ENCODE measurements at places on chromosomes 7 and 10. TPM values are rescaled to one million over a fixed set of nuclear protein-coding genes. Genes with fewer than 3 reads are reported as not detected.
A peak's percentile ranks its signal among the peaks of the same experiment; 100 is the strongest.

ATRNL1 gene
- total RNA-seq, result 15.8 TPM

EIF3A gene
- 137 TPM for total RNA-seq

PON1 gene
- 1.00 TPM for total RNA-seq

PIK3AP1 gene
- 9.3 TPM for total RNA-seq

PGAM2 gene
- total RNA-seq, result 0.70 TPM

AP5Z1 gene
- total RNA-seq, result 70.7 TPM

SLC13A1 gene
- not detected for total RNA-seq

ZNF25 gene
- total RNA-seq, result 4.8 TPM

- H3K4me3 ChIP-seq, result no peak overlapping the region
- no peaks in the 10 kb centered on the region for H3K27me3 ChIP-seq
- no peaks in the 10 kb centered on the region for H3K4me1 ChIP-seq
- H3K27ac ChIP-seq, result no peak overlapping the region
Observed at GRCh38 chr10:21675157-21675796, 141.2 kb downstream of the MLLT10 start.

- peaks cover 3% of the 10 kb centered on the region for H3K4me1 ChIP-seq
- H3K36me3 ChIP-seq, result no peaks in the 10 kb centered on the region
- H3K4me3 ChIP-seq, result no peak overlapping the region
- no peak for DNase-seq
- H3K27ac ChIP-seq, result no peak overlapping the region
Observed at GRCh38 chr10:58464956-58465355, 47.7 kb upstream of the BICC1 start.

DNA sequence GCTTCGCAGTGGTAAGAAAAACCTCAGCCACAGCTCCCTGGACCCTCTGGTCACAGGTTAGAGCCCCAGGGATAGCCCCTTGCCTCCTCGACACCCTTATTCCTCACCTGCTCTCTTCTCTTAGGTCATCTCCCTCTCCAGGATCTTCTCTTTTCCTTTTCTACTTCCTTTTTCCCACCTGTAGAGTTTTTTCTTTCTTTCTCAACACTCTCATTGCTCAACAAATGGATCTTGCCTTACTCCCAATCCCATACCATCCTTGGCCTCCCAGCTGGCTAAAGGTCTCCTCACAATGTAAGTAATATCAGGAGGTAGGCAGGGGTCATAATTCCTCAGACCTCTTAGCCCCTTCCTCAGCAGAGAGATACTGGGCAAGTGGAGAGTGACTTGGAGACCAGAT, 17.2 kb downstream of the WNT8B start:
- DNase-seq, result no peak
- H3K36me3 ChIP-seq, result no peaks in the 10 kb centered on the region
- H3K27ac ChIP-seq, result no peak overlapping the region
- peaks cover 45% of the 10 kb centered on the region for H3K27me3 ChIP-seq
- peaks cover 9% of the 10 kb centered on the region for H3K4me1 ChIP-seq

- H3K27ac ChIP-seq, result no peak overlapping the region
- H3K4me1 ChIP-seq, result no peaks in the 10 kb centered on the region
Observed at GRCh38 chr7:137696988-137697387, 149.8 kb downstream of the DGKI start.

DNA sequence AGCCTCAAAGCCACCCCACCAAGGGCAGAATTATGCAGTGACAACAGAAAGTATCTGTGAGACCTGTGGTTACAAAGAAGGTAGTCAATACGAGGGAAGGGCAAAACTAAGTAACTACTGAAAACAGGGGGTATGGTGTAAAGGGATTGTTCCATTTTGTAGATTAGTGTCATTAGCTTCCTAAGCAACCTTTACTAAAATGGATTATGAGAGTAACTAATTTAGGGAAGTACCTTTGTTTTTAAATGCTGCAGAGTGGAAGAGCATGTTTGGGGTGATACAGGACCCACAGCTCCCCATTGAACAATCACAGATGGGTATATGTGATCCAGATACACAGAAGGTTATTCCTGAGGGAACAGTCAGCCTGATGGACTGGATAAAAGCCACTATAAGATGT, 51.3 kb upstream of the TAC1 start:
- H3K36me3 ChIP-seq, result no peaks in the 10 kb centered on the region
- no peaks in the 10 kb centered on the region for H3K4me1 ChIP-seq
- no peak overlapping the region for H3K4me3 ChIP-seq
- no peak overlapping the region for H3K27ac ChIP-seq
- H3K27me3 ChIP-seq, result no peaks in the 10 kb centered on the region
- no peak for DNase-seq

DNA sequence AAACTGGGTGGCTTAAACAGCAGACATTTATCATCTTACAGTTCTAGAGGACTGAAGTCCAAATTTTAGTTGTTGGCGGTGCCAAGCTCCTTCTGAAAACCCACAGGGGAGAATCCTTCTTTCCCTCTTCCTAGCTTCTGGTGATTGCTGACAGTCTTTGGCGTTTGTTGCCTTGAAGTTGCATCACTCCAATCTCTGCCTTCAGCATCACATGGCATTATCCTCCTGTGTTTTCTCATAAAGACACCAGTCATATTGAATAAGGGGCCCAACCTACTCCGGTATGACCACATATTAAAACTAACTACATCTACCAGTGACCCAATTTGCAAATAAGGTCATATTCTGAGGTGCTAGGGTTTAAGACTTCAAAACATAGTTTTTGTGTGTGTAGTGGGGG, 472.1 kb upstream of the IGFBP3 start:
- no peak overlapping the region for H3K27ac ChIP-seq
- no peaks in the 10 kb centered on the region for H3K36me3 ChIP-seq
- H3K27me3 ChIP-seq, result peaks cover 3% of the 10 kb centered on the region
- DNase-seq, result no peak
- H3K4me1 ChIP-seq, result no peaks in the 10 kb centered on the region

DNA sequence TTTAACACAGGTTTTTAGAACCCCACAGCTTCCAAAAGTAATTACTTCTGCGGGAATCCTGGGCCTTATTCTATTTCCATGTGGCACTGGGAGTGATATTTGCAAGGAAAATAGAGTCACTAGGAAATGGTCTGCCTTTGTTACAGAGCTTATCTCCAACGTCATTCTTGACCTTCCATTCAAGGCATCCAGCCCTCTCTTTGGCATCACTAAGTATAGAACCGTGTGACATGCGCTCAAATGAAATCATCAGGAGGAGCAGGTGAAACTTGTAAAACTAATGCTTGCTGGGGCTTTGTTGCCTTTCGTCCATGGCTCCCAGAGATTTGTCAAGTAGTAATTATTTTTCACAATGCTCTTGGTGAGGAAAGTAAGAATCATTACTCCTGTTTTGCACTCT, 73.4 kb downstream of the PAPSS2 start:
- no peak overlapping the region for H3K4me3 ChIP-seq
- H3K4me1 ChIP-seq, result peaks cover 6% of the 10 kb centered on the region
- H3K36me3 ChIP-seq, result peaks cover 3% of the 10 kb centered on the region
- no peak overlapping the region for H3K27ac ChIP-seq

GRCh38 chr10:61346796-61347413, 106.3 kb downstream of the TMEM26 start:
- H3K36me3 ChIP-seq, result no peaks in the 10 kb centered on the region
- H3K4me3 ChIP-seq, result no peak overlapping the region
- DNase-seq, result no peak
- H3K27me3 ChIP-seq, result no peaks in the 10 kb centered on the region

- no peak overlapping the region for H3K4me3 ChIP-seq
- no peaks in the 10 kb centered on the region for H3K27me3 ChIP-seq
- peak; percentile 60 for DNase-seq
- H3K36me3 ChIP-seq, result peaks cover 7% of the 10 kb centered on the region
- peaks cover 63% of the 10 kb centered on the region for H3K4me1 ChIP-seq
Observed at GRCh38 chr10:109892117-109892516, 31.2 kb downstream of the XPNPEP1 start.

DNA sequence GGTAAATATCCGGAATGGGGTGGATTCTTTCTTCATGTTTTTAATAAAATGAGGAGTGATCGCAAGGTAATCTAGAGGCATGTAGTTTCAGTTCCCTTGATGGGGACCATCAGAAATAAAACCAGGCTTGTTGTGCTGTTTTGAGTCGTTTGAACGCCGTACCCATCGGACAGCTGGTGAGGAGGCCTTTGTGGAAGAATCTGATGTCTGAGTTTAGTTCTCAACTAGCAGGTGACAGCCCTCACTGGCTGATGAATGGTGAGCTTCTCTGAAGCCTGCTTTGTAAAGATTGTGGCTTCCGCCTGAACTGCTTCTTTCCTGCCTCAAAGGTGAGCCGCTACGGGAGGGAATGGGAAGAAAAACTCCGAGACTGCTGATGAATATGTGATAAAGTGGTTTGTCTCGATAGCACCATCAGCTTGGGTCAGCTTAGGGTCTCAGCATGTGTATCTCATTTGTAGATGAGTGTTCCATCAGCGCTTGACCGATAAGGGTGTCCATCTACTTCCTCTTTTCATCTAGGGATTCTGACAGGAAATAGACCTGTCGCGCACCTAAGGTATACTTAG, 977 bp downstream of the TMEM248 start:
- peak overlapping the region; percentile 72 for H3K27ac ChIP-seq
- no peak for DNase-seq
- H3K4me3 ChIP-seq, result peak overlapping the region; percentile 81
- H3K27me3 ChIP-seq, result no peaks in the 10 kb centered on the region
- peaks cover 6% of the 10 kb centered on the region for H3K4me1 ChIP-seq

GRCh38 chr10:102704915-102705314, 9.3 kb downstream of the ARL3 start:
- H3K4me3 ChIP-seq, result peak overlapping the region; percentile 24
- peaks cover 13% of the 10 kb centered on the region for H3K4me1 ChIP-seq
- no peaks in the 10 kb centered on the region for H3K27me3 ChIP-seq
- H3K27ac ChIP-seq, result peak overlapping the region; percentile 81
- peaks cover 5% of the 10 kb centered on the region for H3K36me3 ChIP-seq

GRCh38 chr10:123429706-123430221, 236.4 kb upstream of the GPR26 start:
- no peaks in the 10 kb centered on the region for H3K4me1 ChIP-seq
- no peak overlapping the region for H3K4me3 ChIP-seq
- peak; percentile 0 for DNase-seq
- H3K27ac ChIP-seq, result no peak overlapping the region
- peaks cover 6% of the 10 kb centered on the region for H3K27me3 ChIP-seq

GRCh38 chr10:98673171-98673782, 226.5 kb upstream of the HPS1 start:
- no peak overlapping the region for H3K27ac ChIP-seq
- no peak for DNase-seq
- no peak overlapping the region for H3K4me3 ChIP-seq
- no peaks in the 10 kb centered on the region for H3K36me3 ChIP-seq
- H3K27me3 ChIP-seq, result peaks cover 2% of the 10 kb centered on the region
- no peaks in the 10 kb centered on the region for H3K4me1 ChIP-seq

DNA sequence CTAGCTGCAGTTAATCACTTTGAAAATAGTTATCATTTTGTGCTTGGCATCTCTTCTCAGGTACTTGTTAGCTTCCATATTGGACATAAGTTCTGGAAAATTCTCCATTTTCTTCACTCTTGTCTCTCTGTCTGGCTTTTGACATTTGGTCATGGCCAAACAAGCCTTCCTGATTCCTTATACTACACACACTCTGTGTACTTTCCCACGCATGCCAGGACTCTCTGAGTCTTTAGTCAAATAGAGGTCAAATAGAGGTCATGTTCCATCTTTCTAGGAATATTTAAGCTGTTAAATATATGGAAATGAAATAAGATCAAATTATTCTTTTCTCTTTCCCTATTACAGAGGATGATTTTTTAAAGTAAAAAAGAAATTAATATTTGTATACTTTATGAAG, 235.5 kb upstream of the PLXDC2 start:
- no peak overlapping the region for H3K27ac ChIP-seq
- H3K4me3 ChIP-seq, result no peak overlapping the region
- DNase-seq, result no peak
- H3K36me3 ChIP-seq, result no peaks in the 10 kb centered on the region

DNA sequence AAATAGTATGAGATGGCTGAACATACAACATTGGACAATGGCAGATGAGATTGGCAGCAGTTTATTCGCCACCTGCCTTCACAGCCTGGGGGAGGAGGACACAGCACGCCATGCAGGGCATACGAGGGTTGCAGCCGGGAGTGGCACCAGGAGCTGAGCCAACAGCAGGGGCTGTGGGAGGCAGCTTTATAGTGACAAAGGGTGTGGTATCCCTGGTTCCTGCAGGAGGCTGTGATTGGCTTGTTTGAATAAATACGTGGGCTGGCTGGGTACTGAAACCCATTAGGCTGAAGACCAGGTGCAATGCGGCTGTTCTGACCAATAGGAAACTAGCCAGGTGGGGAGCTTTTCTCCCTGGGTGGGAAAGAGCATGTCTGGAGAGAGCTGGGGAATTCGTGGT, 68.9 kb upstream of the LEP start:
- no peak overlapping the region for H3K27ac ChIP-seq
- H3K27me3 ChIP-seq, result peaks cover 63% of the 10 kb centered on the region
- H3K36me3 ChIP-seq, result no peaks in the 10 kb centered on the region
- peaks cover 2% of the 10 kb centered on the region for H3K4me1 ChIP-seq

DNA sequence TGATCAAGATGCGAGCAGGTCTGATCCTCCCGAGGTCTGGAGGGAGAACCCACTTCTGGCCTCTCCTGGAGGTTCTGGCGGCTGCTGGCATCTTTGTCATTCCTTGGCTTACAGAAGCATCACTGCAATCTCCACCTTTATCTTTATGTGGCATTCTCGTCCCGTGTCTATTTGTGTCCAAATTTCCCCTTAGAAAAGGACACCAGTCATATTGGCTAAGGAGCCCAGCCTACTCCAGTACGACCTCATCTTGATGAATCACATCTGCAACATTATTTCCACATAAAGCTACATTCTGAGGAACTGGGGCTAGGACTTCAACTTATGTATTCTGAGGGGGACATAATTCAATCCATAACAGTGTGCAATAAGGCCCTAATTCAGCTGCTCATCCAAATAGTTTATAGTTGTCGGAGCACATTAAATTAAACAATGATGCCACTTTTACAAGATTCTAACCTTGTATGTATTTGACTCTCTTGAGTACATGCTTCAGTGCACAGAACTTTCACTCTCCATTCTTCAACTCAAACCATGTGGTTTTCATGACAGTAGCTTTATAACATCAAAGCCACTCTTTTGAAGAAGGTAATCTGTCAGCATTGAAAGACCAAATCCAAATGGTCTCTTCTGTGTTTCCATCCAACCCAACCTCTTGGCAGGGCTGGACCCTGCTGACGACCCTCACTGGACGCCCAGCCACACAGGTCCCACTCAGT, 86.2 kb upstream of the DDC start:
- no peak overlapping the region for H3K27ac ChIP-seq
- peaks cover 4% of the 10 kb centered on the region for H3K36me3 ChIP-seq
- no peaks in the 10 kb centered on the region for H3K27me3 ChIP-seq
- no peak for DNase-seq
- H3K4me3 ChIP-seq, result no peak overlapping the region

Measured in astrocyte (in vitro differentiated cells and primary cell).